Vagina (tissue), 2 donors: ENCODE measurements at places on chromosomes 5 and 9.

GRCh38 chr5:118616281-118616680 is 372.1 kb downstream of the DTWD2 start:
- DNase-seq, result no peak

DNA sequence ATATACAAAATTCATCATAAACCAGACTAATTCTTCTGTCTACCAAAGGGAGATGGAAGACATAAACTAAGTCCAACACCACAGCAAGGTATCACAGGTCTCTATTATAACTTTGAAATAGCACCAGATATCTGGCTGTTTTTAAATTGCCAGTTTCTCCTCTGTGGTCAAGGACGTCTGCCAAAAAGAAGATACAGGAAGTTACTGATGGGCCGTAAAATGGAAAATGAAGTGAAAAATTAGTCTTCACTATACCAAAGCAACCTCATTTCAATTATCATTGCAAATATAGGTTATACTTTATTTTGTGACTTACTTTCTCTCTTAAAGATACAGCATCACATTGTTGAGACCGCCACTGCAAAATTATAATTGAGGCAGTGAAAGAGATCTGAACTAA is 225.5 kb downstream of the NDUFS4 start:
- no peak for DNase-seq

DNA sequence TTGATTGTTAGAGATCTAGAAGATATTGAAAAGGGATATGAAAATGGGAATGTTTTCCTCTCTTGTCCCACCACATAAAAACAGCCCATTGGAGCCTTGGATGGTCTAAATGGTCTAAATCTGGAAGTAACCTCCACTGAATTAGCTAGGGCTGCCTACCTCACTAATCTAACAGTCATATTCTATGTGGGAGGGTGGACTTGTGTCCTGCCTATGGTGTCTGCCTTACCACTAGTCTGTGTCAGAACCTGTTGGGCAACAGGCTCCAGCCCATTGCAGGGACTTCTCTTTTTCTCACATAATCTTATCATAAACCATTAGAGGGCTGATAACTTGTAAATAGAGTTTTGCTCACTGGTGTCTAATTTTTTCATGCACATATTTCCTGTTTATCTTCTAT is 548.8 kb upstream of the CDH18 start:
- DNase-seq, result no peak

- no peak for DNase-seq
Measured at GRCh38 chr9:130531670-130532069, 47.7 kb upstream of the FUBP3 start.

GRCh38 chr9:85053206-85053786 is 383.8 kb downstream of the NTRK2 start:
- no peak for DNase-seq

DNA sequence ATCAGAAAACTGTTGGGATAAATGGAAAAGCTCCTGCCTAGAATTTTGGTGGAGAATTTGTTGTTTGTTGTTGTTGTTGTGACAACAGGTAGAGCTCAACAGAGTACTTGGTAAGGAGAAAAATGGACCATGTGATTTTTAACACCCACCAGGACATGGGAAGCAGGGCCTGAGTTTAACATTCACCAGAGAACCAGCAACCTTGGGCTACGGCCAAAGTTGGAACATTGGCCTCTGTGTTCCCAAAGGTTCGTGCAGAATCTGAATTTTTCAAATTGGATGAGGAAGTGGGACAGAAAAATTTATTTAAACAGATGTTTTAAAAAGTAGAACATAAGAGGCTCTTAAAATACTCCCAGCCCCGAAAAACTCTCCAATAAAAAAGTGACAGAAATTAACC is 127.0 kb downstream of the GNA14 start:
- DNase-seq, result no peak

DNA sequence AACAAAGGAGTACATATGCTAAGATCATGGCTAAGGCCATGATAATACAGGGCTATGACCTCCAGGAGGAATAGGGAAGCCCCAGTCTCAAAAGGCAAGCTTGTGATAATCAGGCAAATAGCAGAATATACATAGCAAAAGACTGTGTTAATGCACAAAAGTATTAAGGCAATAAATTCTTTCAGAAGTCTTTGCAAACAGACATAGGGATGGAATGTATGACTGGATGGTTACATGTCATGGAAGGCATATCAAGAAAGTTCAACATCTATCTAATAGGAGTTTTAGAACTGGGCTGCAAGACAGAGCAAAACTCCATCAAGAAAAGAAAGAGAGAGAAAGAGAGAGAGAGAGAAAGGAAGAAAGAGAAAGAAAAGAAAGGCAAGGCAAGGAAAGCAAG is 264.5 kb upstream of the CDH6 start:
- no peak for DNase-seq

DNA sequence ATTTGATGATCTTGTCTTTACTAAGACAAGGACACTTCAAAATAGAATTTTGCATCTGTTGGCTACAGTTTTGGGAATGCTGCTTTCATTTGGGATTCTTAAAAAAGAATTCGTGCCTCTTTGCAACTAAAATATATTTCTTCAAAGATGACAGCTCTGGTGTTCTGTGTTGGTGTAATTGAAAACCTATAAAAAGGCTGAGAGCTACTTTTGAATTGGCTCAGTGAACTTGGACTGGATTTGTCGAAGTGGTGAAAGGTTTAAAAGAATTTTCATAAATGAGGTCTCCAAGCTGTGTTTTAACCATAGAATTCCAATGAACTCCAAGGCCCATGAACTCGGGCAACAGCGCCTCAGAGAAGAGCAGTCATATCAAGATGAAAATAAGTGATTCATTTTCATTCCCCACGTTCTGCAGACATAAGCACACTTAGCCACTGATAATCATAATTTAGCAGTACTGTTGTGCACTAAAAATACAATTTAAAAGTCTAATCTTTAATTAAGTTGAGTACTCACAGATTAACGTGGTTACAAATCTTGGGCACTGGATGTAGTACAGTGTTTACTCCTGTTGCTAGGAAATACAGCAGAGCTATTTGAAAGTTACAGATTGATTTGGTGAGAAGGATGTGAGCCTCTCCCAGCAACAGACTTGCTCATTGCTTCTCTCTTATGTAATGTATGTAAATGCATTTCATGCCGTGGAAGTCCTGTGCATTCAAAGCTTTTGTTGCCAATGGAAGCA is 10.9 kb downstream of the SNCAIP start:
- DNase-seq, result no peak

DNA sequence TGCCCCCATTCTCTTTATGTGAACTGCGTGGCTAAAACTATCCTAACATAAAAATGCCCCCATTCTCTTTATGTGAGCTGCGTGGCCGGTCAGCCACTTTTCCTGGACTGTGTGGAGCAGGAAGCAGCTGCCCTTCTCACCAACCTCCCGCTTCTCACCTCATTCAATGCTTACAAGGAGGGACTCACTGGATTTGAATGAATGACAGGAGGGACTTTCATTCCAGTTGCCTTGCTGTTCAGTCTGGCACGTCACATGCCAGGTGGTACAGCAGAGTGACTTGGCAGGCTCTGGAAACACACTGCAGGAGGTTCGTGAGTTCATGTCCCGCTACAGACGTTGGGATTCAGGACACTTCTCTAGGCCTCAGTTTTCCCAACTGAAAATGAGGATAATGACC is 60.2 kb upstream of the NFIL3 start:
- DNase-seq, result no peak

- DNase-seq, result no peak
Measured at GRCh38 chr9:107628444-107628843, 138.9 kb upstream of the KLF4 start.
